ENCODE measurements at places on chromosomes 1 and 21.

GRCh38 chr1:53043271-53043670 is 18.7 kb upstream of the PODN start:
- DNase-seq, result no peak

DNA sequence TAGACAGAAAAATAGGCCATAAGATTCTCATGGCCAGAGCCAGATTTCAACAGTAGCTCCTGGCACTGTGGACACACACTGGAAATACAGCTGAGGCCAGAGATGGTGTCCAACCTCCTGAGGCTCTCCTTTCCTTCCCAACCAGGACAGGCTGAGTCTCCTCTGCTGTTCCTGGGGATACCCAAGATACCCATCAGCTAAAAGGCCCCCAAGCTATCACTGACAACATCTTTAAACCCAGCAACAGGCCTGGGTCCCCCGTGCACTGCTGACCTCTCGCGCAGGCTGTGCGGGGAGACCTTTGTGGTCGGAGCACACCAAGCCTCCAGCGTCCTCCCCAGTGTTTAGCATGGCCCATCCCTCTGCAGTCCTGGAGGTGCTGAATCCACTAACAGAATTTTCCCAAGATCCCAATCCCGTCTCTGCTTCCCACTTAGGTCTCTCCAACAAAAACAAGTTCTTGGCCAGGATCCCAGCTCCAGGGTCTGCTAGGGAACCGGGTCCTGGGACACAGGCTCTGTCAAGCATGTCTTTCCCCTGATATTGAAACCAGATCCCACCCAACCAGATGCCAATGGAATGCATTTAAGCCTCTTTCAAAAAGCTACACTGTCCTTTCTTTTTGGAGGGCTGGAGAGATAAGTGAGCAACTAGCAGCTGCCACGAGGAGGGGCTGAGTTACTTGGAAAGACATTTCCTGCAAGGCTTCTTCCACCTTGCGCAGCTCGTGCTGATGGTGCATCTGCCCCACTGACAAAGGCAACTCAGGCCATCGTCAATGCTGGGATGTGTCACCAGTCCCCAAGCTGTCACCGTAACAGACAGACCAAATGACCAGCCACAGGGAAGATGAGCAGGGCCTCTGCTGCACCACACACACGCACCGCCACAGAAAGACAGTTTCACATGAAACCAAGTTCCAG is 73.2 kb downstream of the BCAR3 start:
- no peak for DNase-seq

GRCh38 chr1:25683177-25683576 is 66.6 kb downstream of the MAN1C1 start:
- DNase-seq, result no peak

- no peak for DNase-seq
Observed at GRCh38 chr1:29487291-29487690, 251.0 kb downstream of the PTPRU start.

GRCh38 chr1:166969074-166969677 is 6.2 kb downstream of the ILDR2 start:
- no peak for DNase-seq

GRCh38 chr1:179702946-179703539 is 40.0 kb upstream of the FAM163A start:
- DNase-seq, result no peak

DNA sequence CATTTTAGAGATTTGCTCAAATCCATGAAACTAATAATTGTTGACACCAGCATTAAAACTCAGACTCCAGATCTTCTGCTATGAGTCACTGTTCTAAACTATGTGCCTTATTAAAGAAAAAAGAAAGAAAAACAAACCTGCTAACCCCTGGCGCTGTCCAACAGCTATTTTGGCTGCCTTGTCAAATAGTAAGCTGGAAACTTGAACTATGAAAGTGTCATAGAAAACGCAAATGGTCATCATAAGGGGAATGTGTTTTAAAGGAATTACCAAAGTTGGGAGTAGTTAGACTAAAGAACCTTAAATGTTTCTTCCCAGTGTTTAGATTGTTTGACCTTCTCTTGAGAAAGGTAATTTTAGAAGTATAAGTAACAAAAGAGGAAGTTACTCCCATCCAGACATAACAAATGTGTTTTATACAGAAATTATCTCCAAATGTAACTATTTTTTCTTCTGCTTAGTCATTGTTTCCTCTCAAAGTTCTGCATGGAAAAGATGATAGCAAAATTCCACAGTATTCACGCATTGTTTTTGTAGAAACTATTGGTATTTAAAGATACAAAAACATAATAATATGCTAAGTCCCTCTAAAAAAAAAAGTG is 272.4 kb downstream of the TPR start:
- no peak for DNase-seq

DNA sequence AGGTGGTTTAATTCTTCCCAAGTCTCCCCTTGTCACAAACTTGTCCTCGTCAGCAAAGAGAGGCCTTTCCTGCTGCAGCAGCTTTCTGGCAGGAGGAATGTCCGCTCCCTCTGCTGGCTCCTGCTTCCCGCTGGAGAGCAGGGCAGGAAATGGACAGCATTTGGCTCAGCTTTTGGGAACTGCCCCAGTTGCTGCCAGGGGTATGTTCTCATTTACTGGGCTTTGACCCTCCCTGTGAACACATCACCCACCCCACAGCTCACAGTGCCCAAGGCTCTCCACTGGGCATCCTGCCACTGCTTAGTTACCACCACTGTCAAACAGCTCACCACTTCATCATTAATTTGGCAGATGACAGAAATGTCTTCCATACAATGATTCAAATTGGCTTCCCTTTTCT is 75.4 kb downstream of the MRPL37 start:
- no peak for DNase-seq

DNA sequence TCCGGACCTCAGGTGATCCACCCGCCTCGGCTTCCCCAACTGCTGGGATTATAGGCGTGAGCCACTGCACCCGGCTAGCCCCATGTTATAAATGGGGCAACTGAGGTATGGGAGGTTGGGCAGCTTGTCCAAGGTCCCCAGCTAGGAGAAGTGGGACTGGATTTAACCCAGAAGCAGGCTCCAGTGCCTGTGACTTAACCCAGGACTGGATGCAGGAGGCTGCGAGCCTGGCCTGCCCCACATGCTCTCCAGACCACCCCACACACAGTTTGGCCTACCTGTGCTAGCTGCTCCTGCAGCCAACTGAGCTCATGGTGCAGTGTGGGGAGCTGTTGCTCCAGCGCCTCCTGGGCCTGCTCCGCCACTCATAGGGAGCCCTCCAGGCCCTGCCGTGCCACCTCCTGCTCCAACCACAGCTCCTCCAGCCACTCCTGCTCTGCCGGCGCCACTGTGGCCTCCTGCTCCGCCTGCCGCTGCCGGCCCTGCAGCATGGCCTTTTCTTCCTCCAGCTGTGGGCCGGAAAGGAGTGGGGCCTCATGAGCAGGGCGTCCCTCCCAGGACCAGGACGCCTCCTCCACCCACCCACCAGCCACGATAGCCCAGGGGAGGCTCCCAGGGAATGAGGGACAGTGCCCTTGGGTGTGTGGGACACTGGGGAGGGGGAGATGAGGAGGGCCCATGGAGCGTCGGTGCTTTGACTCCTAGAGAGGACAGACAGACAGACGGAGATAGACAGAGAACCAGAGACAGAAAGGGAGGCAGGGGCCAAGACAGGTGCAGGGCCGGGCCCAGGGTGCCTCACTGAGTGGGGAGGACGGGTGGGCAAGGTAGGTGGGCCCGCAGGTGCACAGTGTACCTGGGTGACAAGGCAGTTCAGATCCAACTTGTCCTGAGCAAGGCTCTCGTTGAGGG is 12.4 kb upstream of the NBPF1 start:
- no peak for DNase-seq

DNA sequence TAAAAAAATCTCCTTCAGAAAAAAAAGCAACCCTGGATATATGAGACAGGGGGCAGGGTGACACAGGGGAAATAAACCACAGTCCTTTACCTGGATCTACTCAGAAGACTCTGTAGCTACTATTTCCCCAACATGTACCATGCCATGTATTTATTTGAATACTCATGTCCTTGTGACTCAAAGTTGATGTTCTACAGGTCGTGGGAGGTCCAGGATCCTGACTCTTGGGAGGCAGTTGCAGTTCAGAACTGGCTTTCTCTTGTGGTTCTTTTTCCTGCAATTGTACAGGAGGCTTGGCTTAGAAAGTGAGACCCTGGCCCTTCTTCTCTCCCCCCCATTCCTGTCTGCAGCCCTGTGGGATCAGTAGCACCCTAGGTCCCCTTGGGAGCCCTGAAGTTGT is 5.8 kb upstream of the IL24 start:
- DNase-seq, result no peak

- no peak for DNase-seq
Observed at GRCh38 chr21:16633831-16634459, 878.9 kb upstream of the CXADR start.

DNA sequence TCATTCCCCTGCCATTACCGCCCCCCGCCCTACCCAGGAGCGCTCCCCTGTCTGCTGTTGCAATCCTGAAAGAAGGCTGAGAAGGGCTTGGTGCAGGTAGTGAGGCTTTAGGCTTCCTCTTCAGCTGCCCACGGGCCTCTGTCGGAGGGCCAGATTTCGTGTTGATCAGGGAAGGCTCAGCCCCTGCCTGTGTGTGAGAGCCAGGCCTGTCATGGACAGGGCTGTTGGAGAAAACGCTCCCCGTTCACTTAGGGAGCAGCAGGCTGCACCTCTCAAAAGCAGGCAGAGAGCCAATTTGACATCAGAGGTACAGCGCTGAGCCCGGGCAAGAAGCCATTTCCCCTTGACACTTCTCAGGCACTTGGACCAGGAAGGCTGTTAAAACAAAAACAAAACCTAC is 19.0 kb downstream of the TEX35 start:
- DNase-seq, result no peak

GRCh38 chr1:161801955-161802354 is 35.8 kb downstream of the ATF6 start:
- no peak for DNase-seq

DNA sequence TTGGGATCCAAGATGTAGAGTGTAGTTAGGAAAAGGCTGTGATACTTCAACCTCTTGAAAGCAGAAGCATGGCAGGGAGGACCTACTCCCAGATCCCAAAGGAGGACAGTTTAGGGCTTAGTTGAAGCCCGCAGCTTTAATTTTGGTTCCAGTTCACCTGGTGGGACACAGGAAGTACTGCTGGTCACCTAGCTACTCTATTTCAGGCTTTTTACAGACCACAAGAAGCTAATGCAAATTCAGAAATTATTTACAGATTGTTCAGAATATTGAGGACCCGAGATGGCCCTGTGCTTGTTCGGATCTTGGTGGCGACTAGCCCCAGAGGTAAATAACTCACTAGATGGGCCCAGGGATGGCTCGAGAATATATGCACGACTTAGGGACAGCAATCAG is 6.4 kb upstream of the SMCP start:
- no peak for DNase-seq

DNA sequence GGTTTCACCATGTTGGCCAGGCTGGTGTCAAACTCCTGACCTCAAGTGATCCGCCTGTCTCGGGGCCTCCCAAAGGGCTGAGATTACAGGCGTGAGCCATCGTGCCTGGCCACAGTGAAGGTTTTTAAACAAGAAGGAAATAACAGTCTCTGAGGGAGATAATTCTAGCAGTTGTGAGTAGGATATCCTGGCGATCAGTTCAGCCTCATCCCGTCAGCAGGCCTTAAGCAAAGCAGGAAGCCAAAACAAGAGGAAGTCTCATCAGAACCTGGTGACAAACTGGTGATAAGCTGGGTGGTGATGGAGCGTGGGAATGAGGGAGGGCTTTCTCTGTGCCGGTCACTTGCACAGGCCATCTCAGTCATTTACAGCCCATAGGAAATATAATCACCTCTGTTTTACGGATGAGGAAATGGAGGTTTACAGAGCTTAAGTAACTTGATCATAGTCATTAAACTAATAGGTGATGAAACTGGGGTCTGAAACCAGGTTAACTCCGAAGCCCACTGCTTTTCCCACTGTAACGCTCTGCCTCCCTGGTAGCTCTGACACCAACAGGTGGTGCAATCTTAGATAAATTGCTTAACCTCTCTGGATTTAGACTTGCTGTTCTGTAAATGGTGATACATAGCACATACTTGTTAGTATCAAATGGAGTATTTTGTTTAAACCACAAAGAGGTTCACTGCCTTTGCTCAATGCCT is 40.8 kb upstream of the A3GALT2 start:
- no peak for DNase-seq

DNA sequence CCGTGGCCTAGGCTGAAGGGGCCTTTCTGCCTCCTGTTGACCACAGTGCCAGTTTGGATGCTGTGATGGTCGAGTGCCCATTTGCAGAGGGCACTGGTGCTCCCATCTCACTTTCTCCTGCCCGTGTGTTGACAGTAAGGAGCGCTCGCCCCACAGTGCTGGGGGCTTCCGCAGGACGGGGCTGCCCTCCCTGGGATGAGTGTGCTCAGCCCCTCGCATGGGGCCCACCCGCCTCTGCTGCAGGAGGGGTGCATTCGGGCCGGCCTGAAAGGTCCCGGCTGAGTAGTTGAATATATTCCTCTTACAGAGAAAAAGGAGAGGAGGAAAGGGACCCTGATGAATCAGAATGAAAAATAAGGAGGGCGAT is 37.3 kb downstream of the NTPCR start:
- no peak for DNase-seq

- no peak for DNase-seq
Observed at GRCh38 chr1:164842870-164843269, 283.9 kb downstream of the PBX1 start.

DNA sequence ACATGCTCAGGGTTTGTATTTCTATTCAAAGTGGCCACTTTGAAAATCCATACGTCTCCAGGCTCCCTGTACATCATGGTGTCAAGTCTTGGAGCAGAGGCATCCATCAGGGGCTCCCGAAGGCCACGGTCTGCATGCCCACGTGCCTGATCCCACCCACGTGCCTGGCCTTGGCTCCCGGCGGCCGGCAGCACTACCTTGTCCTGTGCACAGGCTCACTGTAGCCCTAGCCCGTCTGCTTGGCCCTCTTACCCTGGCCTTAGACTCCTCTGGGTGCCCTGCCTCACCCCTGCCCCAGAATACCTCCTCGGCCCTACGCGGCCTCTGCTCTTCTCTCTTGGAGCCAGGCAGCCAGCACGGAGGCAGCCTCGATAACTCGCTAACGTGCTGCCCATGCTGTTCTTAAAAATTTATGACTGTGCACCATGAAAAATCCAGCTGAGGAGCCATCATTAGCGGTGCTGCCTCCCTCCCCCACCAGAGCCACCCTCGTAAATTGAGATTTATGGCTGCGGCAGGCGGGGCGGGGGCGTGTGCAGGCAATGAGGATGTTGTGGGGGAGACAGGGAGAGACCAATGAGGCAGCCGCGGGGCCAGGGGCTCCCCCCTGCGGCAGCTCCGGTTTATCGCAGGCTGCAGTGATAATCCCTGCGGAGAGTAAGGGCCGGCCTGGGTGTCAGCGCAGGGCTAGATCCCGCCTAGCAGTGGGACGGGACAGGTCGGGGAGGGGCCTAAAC is 24.6 kb downstream of the DMAP1 start:
- no peak for DNase-seq

- DNase-seq, result no peak
Observed at GRCh38 chr1:231584117-231584516, 42.5 kb upstream of the DISC1 start.

- DNase-seq, result no peak
Observed at GRCh38 chr1:239786464-239786863, 305.2 kb upstream of the FMN2 start.

DNA sequence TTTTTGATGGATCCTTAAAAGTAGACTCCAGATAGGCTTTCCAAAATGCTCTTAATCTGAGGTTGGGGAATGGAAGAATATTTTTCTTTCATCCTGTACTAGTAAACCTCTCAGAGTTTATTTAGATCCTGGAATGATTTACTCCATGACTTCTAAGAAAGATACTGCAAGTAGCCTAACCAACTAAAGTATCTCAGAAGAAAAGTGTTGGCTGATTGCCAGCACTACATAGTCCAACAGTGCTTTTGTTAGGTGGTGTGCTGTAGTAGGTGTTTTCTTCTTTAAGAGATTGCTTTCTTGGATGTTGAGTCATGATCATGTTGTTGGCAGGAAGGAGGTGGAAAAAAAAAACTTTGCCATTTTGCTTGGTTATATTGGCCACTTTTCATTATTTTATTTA is 119.8 kb downstream of the OSBPL9 start:
- DNase-seq, result no peak
